ENCODE measurements at places on chromosomes 6 and 20.

GRCh38 chr20:25503936-25504335, 81.4 kb downstream of the NINL start:
- no peak for DNase-seq

DNA sequence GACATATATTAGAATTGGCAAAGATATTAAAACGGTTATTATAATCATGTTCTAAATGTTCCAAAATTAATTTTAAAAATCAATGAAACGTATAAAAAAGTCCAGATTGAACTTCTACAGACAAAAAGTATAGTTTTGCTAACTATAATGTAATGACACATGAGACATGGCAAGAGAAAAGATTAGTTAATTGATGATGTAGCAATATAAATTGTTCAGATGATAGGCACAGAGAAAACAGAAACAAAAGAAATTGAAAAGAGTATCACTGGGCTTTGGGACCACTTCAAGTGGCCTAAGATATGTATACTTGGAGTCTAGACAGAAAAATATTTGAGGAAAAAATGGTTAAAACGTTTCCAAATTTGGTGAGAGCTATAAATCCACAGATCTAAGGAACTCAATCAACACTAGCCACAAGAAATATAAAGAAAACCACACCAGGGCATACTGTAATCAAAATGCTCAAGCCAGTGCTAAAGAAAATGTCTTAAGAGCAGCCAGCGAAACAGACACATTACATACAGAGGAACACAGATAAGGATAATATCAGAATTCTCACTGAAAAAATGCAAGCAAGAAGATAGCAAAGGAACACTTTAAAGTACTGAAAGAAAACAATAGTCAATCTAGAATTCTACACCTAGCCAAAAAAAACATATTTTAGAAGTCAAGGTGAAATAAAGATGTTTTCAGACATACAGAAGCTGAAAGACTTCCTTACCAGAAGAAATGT, 172.6 kb upstream of the FOXQ1 start:
- DNase-seq, result no peak

GRCh38 chr6:34897130-34897529, 8.1 kb downstream of the ANKS1A start:
- no peak for DNase-seq

DNA sequence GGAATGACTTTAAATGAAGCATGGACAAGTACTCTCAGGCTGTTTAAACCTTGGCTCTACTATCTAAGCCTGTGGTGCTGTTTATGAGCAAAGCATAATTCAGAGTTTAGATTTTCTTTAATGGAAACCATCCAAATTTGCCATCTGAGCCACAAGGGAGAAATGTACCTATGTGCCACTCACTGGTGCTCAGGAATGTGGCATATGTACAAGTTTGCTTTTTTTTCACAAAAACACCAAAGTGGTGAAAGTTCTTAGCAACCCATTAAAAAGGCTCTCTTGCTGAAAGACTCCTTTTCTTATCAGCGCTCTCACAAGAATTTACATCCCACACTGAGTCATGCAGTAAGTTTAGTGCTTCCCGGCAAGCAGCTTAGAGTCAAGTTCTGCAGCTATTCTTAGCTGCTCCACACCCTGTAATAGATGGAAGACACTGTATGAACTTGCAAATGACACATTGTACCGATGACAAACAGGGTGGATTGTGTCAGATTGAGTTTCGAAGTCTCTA, 57.3 kb upstream of the MLIP start:
- no peak for DNase-seq

DNA sequence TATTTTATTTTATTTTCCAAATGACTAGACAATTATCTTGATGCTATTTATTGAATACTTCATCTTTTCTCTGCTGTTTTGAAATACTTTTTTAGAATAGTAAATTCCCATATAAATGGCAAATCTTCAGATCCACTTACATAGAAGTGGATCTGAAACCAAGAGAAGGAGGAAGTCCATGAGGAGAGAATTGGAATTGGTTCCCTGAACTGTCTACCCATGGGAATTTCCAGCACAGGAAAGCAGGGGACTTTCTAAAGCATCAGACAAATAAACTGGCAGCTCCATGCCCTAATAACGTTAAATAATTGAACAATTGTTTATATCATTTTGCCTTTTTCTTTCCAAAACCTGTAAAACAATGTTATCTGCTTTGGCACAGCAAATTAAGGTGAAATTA, 47.1 kb upstream of the PNRC1 start:
- no peak for DNase-seq

DNA sequence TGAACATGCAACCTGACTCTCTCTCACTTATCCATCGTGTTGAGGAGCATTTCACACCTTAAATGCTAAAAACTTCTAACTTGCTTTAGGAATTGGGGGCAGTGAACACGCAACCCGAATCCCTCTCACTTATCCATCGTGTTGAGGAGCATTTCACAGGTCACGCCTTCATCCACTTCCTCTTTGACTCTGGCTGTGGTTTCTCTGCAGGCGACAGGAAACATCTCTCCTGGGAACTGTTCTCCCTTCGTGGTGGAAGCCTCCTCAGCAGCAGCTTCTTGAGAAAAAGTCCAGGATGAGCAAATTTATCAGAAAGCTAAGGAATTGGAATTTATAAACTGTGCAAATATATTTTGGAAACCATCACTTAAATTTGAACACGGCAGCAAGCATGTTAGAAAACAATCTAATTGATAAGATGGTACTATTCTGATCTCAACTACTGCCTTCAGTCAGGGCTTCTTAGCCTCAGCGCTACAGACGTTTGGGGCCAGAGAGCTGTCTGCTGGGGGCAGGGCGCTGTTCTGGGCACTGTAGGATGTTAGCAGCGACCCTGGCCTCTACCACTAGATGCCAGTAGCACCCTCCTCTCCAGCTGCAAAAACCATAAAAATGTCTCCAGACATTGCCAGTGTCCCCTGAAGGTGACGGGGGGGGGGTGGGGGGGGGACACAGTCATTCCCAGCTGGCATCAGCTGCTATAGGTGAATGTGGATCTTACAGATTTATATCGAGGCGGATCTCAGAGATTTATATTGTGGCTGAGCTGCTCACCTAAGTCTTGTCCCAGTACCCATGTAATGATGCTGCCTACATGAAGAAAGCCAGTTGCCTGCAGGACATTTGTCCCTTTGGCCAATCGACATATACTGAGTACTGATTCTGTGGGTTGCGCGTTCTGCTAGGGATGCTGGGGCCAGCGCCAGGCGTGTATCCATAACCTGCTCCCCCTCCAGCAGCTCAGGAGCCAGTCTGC, 26.2 kb downstream of the CTCFL start:
- no peak for DNase-seq

- DNase-seq, result no peak
These were observed 122.8 kb downstream of the UST start for GRCh38 chr6:148869585-148869984.

GRCh38 chr20:653590-654416, 803 bp upstream of the SRXN1 start:
- DNase-seq, result no peak

DNA sequence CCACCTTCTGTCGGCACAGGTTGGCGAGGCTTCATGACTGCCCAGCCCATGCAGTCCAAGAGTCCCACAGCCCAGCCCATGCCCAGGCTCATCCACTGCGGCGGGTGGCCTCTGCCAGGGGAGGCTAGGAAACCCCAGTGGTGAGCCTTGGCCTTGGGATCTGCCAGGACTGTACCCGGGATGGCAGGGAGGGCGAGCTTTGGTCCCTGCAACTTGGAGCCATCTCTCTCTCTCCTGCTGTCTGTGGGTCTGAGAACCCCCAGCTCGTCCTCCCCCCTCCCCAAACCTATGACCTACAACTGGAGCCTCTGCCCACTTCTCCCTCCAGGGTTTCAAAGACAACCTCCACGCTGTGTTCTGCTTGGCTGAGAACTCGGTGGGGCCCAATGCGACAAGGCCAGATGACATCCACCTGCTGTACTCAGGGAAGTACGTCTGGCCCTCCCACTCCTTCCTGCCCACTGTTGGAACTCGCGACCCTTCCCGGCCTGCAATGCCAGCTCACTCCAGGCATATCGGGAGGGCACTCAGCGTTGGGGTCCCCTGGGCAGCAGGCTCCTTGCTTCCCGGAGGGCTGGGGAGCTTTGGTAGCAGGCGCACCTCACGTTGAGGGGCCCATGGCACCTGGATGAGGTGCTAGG, 19.7 kb downstream of the NPEPL1 start:
- peak; percentile 42 for DNase-seq

- DNase-seq, result no peak
These were observed 41.2 kb downstream of the NR2E1 start for GRCh38 chr6:108207013-108207412.

DNA sequence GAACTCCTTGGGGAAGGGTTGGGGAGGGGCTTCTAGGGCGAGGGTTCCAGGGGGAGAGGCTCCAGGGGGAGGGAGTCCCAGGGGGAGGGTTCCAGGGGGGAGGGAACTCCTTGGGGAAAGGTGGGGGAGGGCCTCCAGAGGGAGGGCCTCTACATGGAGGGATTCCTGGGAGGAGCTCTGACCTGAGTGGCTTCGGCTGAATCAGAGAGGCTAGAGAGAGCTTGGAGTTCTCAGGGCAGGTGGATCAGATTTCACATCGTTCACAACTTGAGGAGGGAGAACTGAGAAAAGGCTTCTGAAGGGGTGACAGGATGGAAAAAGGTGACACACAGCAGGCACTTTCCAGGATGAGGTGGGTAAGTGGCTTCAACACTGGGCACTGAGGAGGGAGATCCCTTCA, 49.1 kb downstream of the DAAM2 start:
- no peak for DNase-seq

GRCh38 chr6:160859822-160860221, 131.7 kb upstream of the MAP3K4 start:
- DNase-seq, result no peak

DNA sequence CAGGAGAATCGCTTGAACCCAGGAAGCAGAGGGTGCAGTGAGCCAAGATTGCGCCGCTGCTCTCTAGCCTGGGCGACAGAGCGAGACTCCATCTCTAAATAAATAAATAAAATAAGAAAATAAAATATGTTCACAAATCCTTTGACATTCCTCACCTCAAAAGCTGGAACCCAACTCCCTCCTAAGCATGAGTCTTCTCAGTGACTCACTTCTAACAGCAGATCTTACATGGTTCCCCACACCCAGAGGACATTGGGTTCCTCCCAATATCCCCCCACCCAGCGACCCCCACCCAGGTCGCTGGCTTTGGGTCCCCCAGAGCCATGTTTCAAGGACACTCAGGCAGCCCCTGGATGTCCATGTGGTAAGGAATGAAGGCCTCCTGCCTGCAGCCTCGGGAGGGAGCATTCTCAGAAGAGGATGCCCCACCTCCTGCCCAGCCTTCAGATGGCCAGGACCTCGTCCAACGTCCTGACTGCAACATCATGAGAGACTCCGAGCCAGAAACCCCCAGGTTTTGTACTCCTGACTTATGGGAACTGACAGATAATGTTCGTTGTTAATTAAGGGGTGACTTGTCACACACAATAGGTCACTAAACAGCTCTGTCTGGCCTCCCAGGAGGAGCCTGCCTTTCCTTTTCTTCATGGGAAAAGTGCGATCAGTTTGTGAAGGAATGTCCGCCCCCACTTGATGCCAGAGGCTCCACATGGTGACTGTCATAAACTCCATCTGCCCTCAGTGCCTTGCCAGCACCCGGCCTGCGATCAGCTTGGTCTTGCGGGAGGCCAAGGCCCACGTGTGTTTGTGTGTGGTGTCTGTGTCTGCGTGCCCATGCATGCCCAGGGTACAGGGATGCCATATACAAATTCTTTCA, 10.1 kb upstream of the GMEB2 start:
- no peak for DNase-seq

- DNase-seq, result no peak
These were observed 8.5 kb upstream of the SPAG4 start for GRCh38 chr20:35607003-35607735.

DNA sequence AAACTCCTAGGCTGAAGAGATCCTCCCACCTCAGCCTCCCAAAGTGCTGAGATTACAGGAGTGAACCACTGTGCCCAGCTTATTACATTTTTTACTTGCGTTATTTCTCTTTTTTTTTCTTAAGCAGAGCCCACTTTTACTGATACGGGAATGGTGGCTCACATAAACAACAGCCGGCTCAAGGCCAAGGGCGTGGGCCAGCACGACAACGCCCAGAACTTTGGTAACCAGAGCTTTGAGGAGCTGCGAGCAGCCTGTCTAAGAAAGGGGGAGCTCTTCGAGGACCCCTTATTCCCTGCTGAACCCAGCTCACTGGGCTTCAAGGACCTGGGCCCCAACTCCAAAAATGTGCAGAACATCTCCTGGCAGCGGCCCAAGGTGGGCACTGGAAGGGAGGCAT, 10.5 kb downstream of the CAPN11 start:
- no peak for DNase-seq

DNA sequence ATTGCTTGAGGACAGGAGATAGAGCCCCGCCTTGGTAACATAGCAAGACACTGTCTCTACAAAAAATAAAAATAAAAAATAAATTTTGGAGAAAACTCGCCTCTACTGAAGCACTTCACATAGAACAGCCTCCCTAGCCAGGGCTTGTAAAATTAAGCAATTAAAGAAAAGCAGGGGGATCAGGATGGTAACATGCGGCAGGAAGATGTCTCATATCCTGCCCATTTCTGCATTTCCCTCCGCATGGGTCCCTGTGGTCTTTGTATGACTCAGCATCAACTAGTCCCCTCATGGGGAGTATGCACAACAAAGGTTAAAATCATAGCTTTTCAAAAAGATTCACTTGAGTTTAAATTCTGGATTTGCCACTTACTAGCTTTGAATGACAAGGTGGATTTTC, 379.0 kb downstream of the EPHA7 start:
- DNase-seq, result no peak

DNA sequence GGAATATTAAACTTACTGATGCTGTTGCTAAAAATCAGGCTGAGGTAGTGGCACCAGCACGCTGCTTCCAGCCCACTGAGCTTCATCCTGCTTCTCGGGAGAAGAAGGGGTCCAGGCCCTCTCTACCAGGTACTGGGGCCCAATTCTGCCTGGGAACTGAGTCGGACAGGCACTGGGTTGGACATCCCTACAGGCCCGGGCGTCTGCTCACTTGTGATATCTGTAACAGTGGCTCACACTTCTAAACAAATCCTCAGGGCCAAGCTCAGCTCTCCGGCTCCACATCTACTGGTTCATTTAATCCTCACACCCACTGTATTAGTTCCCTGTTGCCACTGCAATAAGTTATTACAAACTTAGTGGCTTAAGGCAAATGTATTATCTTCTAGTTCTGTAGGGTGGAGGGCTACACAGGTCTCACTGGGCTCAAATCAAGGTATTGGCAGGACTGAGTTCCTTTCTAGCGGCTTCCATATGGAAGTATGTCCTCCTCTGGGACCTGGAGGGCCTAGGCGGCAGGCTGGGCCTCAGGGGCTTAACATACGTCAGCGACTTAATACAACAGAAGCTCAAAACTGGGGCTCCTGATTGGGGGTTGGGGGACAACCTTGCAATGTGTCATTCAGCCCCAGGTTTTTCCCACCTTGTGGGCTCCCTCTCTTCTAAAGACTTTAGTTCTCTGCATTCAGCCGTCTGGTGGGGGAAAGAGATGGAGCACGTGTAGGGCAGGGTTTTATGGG, 1.6 kb upstream of the KCNK15 start:
- no peak for DNase-seq

Data from sciatic nerve (tissue), 2 donors.